ENCODE measurements at places on chromosomes 5 and 9.

- no peak for DNase-seq
These were observed 4.2 kb downstream of the DAB2 start for GRCh38 chr5:39420482-39421145.

DNA sequence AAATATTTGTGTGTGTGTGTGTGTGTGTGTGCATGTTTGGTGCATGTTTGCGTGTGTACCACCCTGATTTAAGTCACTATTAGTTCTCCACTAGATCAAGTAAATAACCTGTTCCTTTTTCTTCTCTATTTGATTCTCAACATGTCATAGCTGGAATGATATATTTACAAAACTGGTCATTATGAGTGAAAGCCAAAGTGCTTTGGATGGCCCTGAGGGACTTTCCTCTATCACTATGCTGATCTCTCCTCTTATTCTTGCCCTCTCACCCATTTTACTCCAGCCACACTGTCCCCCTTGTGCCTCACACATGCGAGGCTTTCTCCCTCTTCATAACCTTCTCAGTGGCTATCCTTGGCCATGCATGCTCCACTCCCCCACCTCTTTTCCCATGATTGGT lies 144.6 kb upstream of the NMUR2 start:
- no peak for DNase-seq

DNA sequence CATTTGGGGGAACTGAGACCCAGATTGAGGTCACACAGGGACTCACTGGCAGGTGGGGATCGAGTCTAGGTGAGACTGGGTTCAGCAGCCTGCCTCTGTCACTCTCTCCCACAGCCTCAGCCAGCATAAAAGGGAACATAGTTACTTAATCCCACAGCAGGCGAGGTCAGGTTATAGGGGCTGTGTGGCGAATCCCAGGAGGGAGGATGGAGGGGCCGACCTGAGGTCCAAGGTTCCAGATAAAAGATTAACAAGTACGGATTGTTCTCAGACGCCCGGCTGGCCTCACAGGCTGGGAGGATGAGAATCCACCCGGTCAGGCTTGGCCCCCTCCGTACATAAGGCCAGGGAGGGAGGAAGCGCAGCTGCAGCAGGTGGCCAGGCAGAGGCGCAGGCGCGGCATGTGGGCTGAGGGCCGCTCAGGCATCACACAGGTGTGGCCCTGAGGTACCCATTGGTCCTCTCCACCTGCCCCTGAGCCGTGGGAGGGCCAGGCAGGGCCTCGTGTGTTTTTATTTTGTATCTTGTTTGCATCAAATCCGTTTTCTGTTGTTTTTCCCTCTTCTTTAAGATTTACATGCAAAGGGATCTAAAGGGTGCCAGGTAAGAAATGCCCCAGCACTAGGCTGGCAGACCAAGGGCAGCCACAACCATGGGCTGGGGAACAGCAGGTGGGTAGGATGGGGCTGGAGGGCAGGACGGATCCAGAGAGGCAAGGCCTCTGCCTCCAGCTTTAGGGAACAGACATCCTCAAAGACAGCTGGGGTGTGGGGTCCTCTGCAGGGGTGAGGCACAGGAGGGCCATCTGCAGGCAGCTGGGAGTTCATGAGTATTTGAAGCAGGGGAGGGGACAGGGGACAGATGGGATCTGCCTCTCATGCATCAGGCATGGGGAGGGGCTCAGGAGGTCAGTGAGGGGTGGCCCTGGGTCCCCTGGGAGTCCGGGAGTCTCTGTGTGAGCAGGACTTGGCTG lies 3.6 kb downstream of the SUSD3 start:
- no peak for DNase-seq

GRCh38 chr5:80725446-80725845 lies 70.7 kb upstream of the DHFR start:
- no peak for DNase-seq

- DNase-seq = peak; percentile 63
These were observed 60.2 kb downstream of the SMIM23 start for GRCh38 chr5:171845857-171846256.

GRCh38 chr5:10503321-10503720 lies 60.5 kb upstream of the ANKRD33B start:
- DNase-seq = no peak

DNA sequence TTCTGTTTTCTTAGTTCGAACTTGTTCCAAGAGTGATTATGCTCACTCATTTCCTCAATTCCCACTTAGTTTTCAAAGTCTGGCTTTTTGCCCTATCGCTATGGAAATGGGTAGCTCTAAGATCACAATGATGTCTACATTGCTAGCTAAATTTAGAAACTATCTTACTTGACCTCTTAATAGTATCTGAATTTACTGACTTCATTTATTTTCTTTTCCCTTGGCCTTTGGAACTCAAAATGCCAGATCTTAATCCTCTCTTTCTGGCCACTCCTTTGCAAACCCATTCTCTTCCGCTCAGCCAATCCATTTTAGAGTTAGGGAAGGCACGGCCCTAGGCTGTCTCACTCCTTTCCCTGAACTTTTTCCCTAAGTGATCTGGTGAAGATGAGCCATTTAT lies 137.0 kb downstream of the FER start:
- DNase-seq = peak; percentile 48

- DNase-seq = no peak
These were observed 78.7 kb upstream of the PTPN3 start for GRCh38 chr9:109576762-109577161.

- no peak for DNase-seq
These were observed 266.2 kb downstream of the SPATA31D1 start for GRCh38 chr9:82254646-82255367.

DNA sequence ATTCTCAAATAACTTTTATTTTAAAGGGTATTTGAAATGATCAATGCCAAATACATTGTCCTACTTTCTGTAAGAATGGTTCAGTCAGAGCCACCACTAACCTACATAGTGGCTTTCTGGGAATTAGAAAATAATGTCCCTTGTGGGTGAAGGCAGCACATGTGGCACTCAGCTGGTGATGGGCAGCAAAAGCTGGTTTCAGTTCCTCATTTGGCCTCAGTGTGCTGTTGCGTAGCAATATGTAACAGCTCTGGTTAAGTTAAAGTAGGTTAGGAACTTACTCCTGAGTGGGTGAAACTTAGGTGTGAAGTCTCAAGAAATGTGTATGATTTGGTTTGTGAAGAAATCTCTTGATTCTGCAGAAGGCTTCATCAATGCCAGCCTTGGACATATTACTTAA lies 99.6 kb upstream of the SPEF2 start:
- DNase-seq = no peak

- no peak for DNase-seq
These were observed at the start of gene TNFSF15 for GRCh38 chr9:114805670-114806525. TSS of gene TNFSF15 (minus strand) at chr9:114806039. CDS start at chr9:114806012, 27 bp downstream.

All from forelimb muscle (tissue), 1 donor.